ENCODE measurements at places on chromosomes 11 and 22.

DNA sequence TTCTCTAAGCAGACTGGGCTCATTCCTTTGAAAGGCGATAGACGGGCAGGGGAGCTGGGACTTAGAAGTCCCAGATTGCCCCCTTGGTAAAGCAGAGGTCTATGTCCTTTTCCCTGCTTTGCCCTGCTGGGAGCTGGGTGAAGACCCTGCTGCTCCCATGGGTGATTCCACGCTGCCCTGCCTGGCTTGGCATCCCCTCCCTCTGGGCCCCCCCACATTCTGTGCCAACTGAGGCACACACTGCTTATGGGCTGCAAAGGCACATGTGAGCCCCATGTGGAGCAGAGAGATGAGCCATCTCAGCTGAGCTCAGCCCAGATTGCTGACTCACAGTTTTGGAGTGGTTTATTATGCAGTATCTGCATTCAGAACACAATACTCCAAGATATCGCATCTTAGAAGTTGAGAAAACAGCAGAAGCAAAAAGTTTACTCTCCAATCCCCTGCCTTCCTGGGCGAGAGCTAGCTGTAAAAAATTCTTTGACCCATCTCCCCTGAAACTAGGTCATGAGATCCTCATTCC, 127.2 kb downstream of the ST3GAL4 start:
- no peak for DNase-seq

DNA sequence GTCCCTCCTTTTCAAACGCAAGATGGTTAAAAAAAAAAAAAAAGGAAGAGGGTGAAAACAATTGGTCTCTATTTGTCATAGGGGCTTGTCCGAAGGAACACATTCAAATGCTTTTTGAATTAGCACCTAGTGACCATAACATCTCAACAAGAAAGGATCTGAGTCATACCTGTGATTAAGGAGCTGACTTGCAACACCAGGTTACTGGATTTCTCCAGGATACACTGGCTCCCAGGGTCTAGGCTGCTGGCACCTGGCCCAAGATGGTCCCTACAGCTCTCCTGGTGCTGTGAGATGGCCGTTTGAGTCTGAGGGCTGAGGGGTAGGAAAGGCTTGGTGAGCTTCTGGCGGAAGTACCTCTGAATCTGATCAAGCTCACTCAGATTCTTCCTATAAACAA, 28.4 kb upstream of the UCP3 start:
- no peak for DNase-seq

- DNase-seq = peak; percentile 78
Measured at GRCh38 chr22:42688241-42689211, 32.1 kb downstream of the A4GALT start.

DNA sequence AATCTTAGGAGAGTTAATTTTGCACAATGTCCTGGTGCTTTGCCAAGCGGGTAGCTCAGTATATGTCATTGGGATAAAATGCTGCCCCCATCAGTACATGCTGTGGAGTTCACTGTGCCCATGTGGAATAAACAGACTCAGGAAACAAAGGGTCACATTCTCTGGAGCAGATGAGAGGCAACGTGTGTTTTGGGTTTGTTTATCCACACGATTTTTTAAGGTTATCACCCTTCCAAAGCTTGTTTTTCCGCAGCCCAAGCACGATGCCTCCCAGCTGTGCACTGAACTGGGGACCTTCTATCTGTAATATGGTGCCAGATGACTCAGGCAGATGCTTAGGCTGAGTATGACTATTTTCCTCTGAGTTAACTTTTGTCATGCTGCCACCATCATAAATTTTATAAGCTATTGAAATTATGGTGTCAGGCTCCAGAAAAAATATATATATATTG, 6.5 kb downstream of the OR4D6 start:
- no peak for DNase-seq

DNA sequence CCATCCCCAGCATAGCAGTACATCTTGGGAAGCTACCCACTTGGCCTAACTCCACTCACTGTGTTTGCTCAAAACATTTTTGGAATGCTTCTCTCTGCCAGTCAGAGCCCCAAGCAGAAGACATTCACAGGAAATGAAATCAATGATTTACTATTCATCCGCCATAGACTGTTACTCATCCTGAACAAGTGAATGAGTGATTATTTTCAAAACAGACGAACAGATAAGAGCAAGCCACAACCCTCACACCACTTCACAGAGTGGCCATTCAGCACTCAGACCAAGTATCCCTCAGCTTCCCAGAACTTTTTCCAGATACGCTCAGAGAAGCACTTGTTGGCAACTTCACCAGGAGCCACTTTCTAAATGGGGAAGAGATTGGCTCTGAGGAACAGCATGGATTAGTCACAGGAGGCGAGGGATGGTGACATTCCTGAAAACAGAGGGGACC, 13.0 kb upstream of the UBASH3B start:
- DNase-seq = no peak

DNA sequence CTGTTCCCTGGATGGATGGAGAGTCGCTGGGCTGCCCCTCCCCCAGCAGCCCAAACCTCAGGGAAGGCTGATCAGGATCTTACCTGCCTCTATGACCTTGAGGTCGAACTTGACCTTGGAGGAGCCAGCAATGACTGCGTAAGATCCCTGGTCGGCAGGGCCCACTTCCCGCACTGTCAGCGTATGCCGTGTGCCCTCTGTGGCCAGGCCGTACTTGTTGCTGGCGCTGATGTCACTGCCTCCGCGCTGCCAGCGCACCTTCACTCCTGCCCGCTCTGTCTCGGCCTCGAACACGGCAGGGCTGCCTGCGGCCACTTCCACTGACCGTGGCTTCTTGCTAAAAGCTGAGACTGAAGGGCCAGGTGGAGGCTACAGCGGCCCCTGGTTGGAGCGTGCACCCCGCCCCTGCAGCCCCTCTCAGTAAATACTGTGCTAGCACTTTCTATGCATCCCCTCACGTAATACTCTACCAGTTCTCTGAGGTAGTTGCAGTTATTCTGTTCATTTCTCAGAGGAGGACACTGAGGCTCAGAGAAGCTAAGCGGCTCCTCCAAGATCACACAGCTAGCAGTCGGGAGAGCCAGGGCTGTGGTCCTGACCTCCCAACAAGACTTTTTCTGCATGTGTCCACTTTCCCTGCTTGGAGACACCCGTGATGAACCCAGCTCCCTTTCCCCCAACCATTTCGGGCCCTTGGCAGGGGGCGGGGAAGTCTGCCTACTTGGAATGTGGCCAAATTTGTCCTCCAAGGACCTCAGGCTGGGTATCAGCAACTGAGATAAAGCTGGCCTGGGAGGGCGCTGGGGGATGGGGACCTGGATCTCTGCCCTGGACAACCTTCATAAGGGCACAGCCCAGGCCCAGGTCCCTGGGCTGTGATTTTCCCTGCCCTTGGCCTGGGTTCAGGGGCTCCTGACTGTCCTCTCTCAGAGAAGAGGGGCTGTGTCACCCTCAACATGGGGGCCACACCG, 1.1 kb downstream of the MYBPC3 start:
- peak; percentile 14 for DNase-seq

DNA sequence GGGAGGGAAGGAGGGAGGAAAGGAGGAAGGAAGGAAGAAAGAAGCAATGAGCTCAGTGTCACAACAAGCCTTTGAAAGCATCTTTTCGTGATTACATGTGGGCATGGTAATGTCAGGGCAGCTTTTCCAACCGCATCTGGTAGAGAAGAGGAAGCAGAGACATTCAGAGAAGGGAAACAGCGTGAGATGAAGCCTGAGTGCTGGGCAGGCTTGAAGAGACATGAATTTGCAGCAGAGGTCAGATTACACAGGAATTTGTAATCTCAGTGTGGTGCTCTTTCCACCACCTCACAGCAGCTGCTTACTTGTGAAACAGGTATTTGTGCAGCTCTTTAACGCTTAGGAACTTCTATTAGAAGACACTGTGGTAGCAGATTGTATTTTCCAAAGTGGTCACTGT, 289.5 kb upstream of the C11orf87 start:
- DNase-seq = no peak
